ENCODE measurements at places on chromosomes 5 and 9.

- DNase-seq: no peak
Measured at GRCh38 chr5:142697356-142698255, 11.7 kb upstream of the FGF1 start.

DNA sequence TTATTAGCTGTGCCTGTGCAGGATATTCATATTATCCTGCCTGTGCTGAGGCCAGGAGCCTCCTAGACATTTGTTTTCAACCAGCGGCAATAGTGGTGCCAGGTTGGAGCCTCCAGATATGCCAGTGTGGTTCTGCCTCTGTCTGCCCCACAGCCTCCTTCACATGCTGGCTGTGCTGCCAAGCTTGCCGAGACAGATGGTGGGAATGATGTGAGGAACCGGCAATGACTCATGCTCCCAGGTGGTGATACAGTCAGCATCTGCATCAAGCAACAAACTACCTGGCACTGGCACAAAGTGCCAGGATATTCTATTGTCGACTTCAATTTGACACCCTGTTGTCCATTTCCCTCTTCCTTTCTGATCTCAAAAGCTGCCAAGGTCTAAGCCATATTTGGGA lies 285.7 kb downstream of the CHSY3 start:
- no peak for DNase-seq

DNA sequence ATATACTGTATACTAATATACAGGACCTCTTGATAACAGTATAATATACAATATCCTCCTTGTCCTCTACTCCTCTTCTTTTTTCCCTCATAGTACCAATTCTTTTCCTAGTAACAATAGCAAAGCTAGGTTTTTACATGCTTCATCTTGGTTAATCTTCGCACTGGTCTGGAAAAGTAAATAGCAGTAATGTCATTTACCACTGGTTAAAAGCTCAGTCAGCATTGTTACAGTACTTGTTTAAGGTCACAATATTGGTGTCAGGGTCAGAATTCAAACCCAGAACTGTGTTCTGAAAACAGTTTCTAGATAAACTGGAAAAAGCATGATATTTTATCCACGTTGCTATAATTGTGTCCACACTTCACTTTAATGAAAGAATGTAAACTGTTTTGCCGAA lies 692.4 kb upstream of the CDH6 start:
- no peak for DNase-seq

DNA sequence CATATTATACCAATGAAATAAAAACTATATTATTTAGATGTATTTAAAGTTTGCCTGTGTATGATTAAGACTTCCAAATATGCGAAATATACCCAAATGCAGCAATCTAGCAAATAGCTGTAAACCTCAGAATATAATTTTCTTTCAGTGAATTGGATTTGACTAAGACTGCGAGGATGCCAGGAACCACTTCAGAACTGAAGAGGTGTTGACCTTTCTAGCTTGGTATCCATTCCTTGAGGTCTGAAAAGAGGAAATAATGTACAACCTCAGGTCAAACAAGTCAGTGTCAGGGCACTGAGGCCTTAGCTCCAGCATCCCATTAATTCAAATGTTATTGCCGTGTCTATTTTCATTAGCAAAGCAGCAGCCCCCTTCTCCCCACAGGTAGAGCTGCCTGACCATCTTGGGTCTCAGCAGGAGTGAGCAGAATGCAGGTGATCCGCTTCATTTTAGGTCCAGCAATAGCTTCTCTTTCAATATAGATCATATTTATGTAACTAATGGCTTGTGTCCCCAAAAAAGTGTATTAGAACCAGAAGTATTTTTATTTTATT lies 100.0 kb downstream of the KIAA1958 start:
- DNase-seq: no peak

DNA sequence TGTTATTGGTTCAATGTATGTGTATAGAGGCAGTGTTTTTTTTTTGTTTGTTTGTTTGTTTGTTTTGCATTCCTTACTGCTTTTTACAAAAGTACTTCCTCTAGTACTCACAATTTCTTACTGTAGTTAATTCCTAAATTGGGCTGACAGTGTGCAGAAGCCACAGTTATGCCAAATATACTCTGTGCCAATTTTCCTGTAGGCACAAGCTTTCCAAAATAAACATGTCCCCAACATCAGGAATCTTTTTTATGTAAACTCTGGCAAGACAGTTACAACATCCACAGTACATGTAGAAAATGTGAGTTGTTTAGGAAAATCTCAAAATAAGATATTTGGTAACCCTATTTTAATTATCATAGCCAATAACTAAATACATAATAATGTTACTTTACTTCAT lies 161.6 kb upstream of the TSLP start:
- no peak for DNase-seq

DNA sequence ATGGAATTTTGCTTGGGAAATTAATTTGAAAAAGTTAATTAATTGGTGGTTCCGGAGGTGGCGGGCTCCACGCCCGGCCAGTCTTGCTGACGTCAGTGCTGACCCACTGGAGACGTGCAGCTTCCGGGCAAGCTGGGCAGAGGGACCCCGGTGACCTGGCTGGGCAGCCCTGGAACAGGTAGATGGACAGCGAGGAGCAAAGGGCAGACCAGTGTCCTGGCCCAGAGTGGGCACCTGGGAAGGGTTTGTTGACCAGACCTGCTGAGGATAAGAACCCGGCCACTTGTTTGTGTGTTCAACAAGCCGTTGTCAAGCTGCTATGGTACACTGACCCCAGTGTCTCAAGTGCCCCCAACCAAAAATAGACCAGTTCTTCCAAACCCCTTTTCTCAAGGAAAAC lies 17.5 kb downstream of the CXXC5 start:
- no peak for DNase-seq

GRCh38 chr5:177303121-177303924 lies at the start of the genes PRELID1 and RAB24:
Gene PRELID1 (plus strand): TSS chr5:177303799. CDS start chr5:177303986, 187 bp downstream.
Gene RAB24 (minus strand): TSS chr5:177303719. CDS start chr5:177303288, 431 bp downstream.
- DNase-seq: no peak

GRCh38 chr5:111758284-111758628 lies 1.3 kb upstream of the NREP start:
- DNase-seq: no peak

DNA sequence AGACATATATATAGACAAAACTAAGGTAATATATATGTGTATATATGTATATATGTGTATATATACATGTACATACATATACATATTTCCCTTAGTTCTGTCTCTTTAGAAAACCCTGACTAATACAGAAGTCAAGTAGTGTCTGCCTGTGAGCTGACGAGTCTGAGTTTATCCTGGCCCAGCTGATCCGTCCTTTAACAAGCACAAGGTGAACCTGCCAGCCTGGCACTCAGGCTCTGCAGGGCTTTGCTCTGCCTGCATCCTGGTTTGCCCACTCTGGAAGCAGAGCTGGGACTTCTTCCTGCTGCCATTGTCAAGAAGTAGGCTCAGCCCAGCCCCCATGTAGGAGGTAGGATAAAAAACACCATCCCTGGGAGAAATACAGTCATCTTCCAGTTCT lies 388.0 kb downstream of the ICE1 start:
- DNase-seq: no peak

GRCh38 chr5:30871196-30871595 lies 322.3 kb upstream of the CDH6 start:
- DNase-seq: no peak

DNA sequence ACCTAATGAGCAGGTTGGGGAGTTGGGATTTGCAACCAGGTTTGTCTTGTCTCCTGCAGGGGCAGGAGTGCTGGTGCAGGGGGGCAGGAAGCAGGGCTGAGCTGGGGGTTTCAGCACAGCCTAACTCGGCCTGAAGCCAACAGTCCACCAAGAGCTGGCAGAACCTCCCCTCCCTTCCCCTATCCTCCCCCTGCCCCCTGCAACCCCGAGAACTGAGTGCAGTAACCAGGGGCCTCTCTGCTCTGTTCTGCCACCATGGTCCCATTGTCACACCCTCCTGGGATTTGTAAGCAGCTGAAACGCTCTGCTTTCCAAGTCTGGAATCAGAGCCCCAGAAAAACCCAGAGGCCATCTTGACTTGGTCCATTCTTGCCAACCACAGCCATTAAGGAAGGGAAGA lies 72.9 kb downstream of the ARHGEF37 start:
- no peak for DNase-seq
